Pancreas (tissue), 10 donors: ENCODE measurements at places on chromosomes 7 and 10.

GRCh38 chr10:33120700-33121099, 162.7 kb upstream of the ITGB1 start:
- no peaks in the 10 kb centered on the region for H3K36me3 ChIP-seq
- no peak overlapping the region for H3K27ac ChIP-seq
- no peaks in the 10 kb centered on the region for H3K4me1 ChIP-seq

DNA sequence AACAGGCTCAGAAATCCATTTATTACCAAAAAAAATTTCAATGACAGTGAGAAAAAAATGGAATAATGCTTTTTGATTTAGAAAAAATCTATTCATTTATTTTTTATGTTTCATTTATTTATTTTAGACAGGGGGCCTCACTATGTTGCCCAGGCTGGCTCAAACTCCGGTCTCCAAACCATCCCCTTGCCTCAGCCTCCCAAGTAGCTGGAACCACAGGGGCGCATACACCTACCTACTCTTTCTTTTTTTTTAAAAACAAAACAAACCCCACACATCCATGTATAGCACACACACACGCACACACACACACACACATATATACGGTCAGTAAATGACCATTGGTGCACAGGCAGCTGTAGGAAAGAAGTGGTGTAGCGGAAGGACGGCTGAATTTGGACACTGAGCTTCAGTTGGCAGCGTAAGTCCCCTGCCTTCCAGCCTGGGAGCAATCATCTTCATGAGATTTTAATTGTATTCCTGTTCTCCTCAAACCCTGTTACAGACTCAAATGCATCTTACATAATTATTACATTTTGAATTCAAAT, 28.8 kb downstream of the ARL4A start:
- H3K27me3 ChIP-seq = no peaks in the 10 kb centered on the region
- no peak overlapping the region for H3K4me3 ChIP-seq
- no peaks in the 10 kb centered on the region for H3K4me1 ChIP-seq
- no peak overlapping the region for H3K27ac ChIP-seq
- no peak for DNase-seq
- H3K36me3 ChIP-seq = no peaks in the 10 kb centered on the region

- H3K27me3 ChIP-seq = no peaks in the 10 kb centered on the region
- no peak for DNase-seq
- H3K36me3 ChIP-seq = no peaks in the 10 kb centered on the region
These were observed 335.3 kb downstream of the NRG3 start for GRCh38 chr10:82210331-82210730.

- no peaks in the 10 kb centered on the region for H3K4me1 ChIP-seq
- DNase-seq = no peak
- no peaks in the 10 kb centered on the region for H3K36me3 ChIP-seq
- H3K27me3 ChIP-seq = no peaks in the 10 kb centered on the region
These were observed 5.1 kb downstream of the MSRB2 start for GRCh38 chr10:23100331-23101030.

DNA sequence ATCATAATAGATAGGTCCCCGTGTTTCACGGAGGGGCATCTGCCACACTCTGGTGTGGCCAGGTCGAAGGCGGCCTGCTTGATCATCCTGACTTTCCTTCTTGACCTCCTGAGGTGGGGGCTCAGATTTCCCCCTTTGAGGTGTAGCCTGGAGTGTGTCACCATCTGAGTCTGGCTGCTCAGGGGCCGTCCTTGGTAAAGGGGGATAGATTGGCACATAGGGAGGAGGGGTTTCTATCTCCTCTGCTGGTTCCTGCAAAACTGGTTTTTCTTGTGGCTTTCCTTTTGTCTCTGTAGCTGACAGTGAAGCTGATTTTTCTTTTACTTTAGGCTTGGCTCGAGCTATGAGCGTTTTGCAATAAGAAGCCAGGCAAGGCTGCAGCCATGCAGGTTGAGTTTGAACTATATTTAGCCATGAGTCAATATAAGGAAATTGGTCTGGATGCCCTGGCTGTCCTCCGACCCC, 7.1 kb upstream of the ZNF117 start:
- H3K4me3 ChIP-seq = no peak overlapping the region
- no peak for DNase-seq
- H3K36me3 ChIP-seq = no peaks in the 10 kb centered on the region
- no peaks in the 10 kb centered on the region for H3K4me1 ChIP-seq
